Left renal pelvis (tissue), 4 donors: ENCODE measurements at places on chromosomes 5 and 9.

- no peak for DNase-seq
Measured at GRCh38 chr5:1014781-1015221, 6.2 kb downstream of the NKD2 start.

- no peak for DNase-seq
Measured at GRCh38 chr5:148595697-148596096, 58.6 kb downstream of the HTR4 start.

DNA sequence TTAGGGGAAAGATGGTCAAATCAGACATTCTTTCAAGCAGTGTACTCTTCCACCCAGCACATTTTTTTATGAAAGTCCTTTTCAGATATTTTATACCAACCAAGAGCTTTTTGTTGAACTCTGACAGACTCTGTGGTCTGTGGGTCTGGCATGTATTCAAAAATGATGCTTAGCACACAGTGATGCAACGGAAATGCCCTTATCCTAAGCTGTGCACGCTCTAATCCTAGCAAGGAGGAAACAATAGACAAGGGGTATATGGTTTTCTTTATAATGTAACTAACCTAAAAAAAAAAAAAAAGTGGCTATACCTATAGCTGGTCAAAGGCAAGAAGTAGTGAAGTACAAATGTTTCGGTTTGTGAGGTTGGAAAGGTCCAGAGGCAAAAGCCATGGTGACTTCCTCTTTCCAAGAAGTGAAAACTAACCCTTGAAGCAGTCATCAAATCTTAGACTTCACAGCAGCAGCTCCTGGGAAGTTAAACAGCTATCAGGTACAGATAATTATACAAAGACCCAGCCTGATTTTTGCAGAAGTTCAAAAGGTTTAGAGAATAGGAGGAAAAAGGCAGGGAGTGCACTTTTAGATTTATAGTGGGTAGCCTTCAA is 82.5 kb downstream of the SEMA6A start:
- no peak for DNase-seq

DNA sequence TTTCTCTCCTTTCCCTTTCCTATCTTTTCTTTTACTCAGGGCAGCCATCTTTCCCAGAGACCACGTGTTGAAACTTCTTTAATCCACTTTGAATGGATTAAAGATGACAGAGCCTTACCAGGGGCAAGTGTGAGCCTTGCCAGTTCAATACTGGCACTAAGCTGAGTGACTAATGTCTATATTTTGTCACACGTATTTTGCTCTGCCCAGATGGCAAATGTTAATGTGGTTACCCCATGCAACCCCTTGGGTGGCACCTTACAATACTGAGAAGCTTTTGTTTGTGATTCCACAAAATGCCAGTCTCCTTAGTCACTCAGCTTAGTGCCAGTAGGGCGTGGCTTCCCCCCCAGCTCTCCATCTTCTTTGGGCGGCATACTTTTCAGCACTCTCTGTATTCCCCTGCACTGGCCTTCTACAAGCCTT is 24.8 kb downstream of the ANXA1 start:
- DNase-seq, result no peak

DNA sequence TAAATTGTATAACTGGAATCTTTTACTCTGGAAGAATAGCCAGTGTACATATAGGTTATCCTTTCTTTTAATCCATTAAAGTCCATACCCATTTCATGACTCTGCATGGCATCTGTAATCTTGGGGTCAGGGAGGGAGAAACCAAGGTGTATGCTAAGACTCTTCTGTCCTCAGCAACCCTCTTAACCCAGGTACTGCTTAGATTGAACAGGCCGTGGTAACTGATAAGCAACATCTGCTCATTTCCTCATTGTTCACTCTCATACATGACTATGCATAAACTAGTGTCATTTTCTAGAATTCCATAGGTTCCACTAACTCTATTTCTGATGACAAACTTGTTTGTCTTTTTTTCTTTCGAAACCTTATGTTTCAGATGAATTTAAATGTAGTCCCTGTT is 69.3 kb upstream of the IFNE start:
- no peak for DNase-seq

DNA sequence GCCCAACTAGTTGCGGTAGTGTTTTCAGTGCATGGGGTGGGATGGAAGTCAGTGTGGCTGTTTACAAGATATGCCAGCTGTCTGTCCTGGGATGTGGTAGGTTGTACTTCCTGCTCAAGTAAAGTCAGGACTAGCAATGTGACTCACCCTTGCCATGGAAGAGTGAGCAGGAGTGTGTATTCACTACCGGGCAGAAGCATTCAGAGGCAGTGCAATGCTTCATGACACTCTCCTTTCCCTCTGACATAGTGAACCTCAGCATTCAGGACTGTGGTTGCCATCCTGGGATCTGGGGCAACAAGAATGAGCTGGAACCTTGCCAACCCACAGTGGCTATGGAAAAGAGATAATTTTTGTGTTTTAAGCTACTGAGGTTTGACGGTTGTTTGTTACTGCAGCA is 68.9 kb downstream of the BOD1 start:
- DNase-seq, result no peak

DNA sequence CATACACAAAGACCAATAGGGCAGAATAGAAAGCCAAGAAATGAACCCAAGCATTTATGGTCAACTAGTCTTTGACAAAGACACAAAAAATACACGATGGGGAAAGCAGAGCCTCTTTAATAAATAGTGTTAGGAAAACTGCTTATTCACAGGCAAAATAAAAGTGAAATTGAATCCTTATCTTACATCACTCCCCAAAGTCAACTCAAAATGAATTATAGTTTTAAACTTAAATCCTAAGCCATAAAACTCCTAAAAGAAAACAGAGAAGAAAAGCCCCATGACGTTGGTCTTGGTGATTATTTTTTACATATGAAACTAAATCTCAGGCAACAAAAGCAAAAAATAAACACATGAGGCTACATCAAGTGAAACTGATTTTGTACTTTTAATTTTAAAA is 46.8 kb downstream of the CHSY3 start:
- DNase-seq, result no peak

GRCh38 chr9:79639354-79639753 is 67.6 kb downstream of the TLE4 start:
- no peak for DNase-seq

DNA sequence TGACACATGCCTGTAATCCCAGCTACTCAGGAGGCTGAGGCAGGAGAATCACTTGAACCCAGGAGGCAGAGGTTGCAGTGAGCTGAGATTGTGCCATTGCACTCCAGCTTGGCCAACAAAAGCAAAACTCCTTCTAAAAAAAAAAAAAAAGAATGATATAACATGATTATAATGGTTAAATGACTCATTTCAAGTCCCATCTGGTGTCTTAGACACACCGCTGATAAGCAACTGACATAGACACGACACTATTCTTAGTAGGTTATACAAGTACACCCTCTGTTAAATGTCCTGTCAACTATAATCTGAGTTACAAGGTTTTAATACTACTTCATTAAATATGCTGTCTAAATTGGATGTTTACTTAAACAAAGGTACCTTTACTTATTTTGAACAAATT is 405.3 kb upstream of the CLINT1 start:
- DNase-seq, result no peak

GRCh38 chr9:134864821-134865190 is 15.8 kb upstream of the FCN2 start:
- DNase-seq, result no peak

DNA sequence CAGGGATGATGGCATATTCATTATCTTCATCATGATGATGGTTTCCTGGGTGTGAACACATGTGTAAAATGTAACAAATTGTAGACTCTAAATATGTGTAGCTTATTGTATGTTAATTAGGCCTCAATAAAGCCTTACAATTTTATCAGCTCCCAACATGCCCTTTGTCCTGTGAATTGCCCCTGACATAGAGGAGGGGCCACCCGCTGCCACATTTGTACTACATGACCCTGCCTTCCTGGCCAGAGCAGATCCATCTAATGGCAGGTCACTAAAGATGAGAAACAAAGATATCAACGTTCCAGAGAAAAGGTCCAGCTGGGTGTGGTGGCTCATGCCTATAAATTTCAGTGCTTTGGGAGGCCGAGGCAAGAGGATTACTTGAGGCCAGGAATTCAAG is 117.2 kb downstream of the CAAP1 start:
- DNase-seq, result no peak

GRCh38 chr5:91307048-91307447 is 76.1 kb downstream of the ARRDC3 start:
- DNase-seq, result no peak

DNA sequence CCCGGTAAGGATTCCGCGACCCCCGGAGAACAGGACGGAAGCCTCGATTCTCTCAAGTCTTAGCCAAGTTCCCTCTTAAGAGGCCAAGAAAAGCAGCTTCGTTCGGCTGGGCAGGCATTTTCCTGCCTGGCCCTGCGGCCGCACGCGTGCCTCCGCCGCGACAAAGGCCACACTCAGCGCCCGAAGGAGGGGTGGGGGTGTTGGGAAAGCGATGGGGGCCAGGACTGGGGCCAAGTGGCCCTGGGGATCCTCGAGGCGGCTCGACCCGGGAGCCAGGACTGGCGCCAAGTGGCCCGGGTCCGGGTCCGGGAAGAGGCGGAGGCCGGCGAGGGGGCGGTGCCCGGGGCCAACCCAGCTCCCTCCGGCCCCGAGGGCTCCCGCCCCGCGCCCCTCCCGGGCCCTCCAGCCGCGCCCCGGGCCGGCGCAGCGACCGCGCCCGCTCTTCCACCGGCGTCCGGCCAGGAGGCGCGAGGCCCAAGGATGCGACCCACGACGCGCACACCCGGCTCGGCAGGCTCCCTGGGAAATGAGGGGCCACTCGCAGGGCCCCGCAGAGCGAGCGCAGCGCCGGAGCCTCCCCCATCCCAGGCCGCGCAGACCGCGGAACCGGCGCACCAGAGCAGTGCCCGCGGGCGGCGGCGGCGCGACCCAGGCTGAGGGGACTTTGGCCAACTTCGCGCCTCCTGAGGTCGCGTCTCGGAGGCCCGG is 756 bp downstream of the VAV2 start:
- no peak for DNase-seq
